ENCODE measurements at places on chromosomes 5 and 9. TPM values are rescaled to one million over a fixed set of nuclear protein-coding genes. Genes with fewer than 3 reads are reported as not detected.

DNA sequence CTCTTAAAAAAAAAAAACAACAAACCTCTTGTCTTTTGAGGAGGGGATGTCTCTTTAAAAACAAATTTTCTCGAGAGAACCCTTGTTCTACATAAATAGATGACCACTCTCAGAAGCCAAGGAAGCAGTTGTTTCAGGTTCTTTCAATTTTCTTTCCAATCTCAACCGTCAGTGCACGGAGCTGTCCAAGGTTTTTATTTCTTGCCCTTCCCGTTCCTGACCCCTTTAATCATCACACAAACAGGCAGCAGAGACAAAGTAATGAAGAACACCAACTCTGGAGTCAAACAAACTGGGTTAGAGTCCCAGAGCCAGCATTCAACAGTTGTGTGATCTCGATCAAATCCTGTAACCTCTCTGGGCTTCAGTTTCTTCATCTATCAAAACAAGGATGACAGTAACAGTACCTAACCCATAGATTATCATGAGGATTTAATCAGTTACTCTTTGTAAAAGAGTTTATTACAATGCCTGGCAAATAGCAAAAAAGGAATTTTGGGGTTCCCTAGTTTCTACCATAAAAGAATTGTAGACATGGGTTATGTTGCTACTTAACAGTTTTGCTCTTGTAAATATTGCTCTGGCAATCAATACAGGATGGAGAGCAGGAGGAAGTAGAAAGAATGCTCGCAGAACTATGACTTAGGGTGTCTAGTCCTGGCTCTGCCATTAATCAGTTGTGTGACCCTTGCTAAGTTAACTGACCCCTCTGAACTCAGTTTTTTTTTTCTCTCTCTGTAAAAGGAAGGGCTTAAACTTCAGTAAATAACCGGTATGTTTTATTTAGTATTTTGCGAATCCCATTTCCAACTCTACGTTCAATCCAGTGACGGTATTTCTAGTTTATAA is 1.0 kb upstream of the NIM1K start:
- DNase-seq = no peak
- H3K27ac ChIP-seq = no peak overlapping the region
- peaks cover 28% of the 10 kb centered on the region for H3K4me1 ChIP-seq
- no peaks in the 10 kb centered on the region for H3K36me3 ChIP-seq
- no peak overlapping the region for H3K4me3 ChIP-seq

Gene NR2F1
- not detected for polyA plus RNA-seq

DNA sequence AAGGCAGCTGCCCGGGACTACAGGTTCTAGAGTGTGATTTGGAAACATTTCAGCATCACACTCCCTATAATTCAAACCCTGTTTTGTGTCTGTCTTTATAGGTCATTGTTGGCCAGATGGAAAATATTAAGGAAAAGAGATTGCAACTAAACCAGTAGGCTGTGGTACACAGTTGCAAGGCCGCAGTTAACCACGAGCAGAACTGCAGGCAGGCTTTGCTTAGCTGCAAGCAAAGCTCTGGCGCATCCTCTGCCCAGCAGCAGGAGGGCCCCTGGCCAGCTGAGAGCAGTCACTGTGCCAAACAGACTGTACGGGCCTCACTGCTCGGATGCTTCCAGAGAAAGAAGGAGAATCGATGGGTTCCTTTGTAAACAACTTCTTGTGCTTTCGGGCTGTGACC is 204.5 kb downstream of the DENND1A start:
- H3K27ac ChIP-seq = no peak overlapping the region
- no peaks in the 10 kb centered on the region for H3K36me3 ChIP-seq
- DNase-seq = no peak
- no peaks in the 10 kb centered on the region for H3K27me3 ChIP-seq

DNA sequence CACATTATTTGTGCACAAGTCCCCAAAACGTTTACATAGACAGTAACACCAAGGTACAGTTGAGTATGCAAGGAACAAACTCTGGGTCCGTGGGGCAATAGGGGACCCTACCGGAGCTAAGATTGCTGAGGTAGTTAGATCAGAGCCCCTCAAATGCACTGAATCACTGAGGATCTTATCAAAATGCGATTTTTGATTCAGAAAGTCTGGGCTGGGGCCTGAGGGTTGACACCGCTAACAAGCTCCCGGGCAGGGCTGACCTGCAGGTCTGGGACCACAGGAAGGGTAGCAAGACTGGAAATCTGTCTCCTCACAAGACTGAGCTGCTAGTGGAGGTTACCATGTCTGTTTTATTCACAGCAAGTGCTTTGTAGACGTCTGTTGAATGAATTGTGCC is 1.8 kb upstream of the IL3 start:
- no peaks in the 10 kb centered on the region for H3K27me3 ChIP-seq
- H3K4me1 ChIP-seq = peaks cover 66% of the 10 kb centered on the region
- H3K27ac ChIP-seq = no peak overlapping the region
- no peak for DNase-seq
- no peaks in the 10 kb centered on the region for H3K36me3 ChIP-seq

Gene PPP3R2
- polyA plus RNA-seq = not detected

Gene LHX6
- polyA plus RNA-seq = not detected

DNA sequence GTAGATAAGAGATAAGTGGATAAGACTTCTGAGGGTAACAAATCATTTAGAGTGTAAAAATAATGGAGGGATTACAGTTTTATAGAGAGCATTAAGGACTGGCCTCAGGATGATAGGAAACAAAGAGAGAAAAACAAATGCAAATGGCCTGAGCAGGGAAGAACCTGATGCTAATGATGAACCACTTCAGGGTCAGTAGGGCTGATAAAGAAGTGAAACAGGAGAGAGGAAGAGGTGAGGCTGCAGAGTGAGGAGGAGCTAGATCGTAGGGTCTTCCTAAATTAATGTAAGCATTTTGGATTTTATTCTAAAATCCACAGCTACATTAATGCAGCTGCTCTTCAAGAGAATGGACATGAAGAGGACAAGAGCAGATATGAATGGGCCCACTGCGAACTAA is 698.0 kb upstream of the MEF2C start:
- no peaks in the 10 kb centered on the region for H3K36me3 ChIP-seq
- DNase-seq = no peak
- no peaks in the 10 kb centered on the region for H3K4me1 ChIP-seq
- no peaks in the 10 kb centered on the region for H3K27me3 ChIP-seq
- no peak overlapping the region for H3K4me3 ChIP-seq

- H3K4me1 ChIP-seq = peaks cover 33% of the 10 kb centered on the region
- no peak overlapping the region for H3K27ac ChIP-seq
- no peaks in the 10 kb centered on the region for H3K36me3 ChIP-seq
Measured at GRCh38 chr9:92406477-92406876, 2.1 kb upstream of the OGN start.

- H3K4me3 ChIP-seq = no peak overlapping the region
- no peaks in the 10 kb centered on the region for H3K4me1 ChIP-seq
- no peaks in the 10 kb centered on the region for H3K27me3 ChIP-seq
Measured at GRCh38 chr9:110317911-110318310, 19.8 kb downstream of the TXNDC8 start.
